ENCODE measurements at places on chromosomes 2 and 18.

DNA sequence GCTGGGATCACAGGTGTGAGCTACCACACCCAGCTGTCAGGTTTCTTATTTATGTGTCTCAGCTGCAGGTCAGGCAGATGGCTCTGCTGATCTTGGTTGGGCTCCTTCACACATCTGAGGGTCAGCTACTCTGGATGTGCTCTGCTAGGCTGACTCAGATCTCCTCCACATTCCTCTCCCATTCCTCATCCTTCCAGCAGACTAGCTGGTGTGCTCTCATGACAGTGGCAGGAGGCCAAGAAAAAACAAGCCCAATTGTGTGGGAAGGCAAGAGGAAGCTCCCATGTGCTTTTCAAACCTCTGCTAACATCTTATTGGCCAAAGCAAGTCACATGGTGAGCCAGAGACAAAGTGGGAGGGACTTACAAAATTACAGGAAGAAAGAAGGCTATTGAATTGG, 11.7 kb upstream of the MSH6 start:
- no peak for DNase-seq

- DNase-seq = no peak
Measured at GRCh38 chr2:123438675-123439074, 586.4 kb upstream of the CNTNAP5 start.

DNA sequence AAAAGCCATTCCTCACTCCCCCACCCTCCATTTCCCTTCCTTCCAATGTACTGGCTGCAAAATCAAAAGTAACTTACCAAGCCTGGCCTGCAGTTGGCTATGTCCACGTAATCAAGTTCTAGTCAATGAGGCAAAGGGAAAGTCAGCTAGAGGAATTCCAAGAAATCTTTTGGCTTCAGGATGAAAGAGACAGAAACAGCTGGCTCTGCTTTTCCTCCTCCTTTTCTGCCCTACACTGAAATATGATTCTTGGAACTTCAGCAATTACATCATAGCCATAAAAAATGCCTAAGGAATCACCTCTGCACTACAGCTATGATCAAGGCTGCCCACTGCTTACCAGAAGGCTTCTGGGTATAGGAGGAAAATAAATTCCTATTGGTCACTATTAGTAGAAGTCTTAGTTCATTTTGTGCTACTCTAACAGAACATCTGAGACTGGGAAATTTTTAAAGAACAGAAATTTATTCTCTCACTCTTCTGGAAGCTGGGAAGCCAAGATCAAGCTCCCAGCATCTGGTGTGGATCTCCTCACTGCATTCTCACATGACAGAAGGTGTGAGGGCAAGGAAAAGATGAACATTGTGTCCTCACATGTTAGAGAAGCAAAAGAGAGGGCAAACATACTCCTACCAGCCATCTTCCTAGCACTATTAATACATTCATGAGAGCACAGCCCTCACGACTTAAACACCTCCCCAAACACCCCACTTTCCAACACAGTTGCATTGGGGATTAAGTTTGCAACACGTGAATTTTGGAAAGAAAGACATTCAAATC, 219.9 kb downstream of the TMX3 start:
- no peak for DNase-seq

GRCh38 chr2:73142937-73143336, 30.2 kb upstream of the RAB11FIP5 start:
- DNase-seq = no peak

- no peak for DNase-seq
Measured at GRCh38 chr2:236180076-236180816, 12.1 kb upstream of the GBX2 start.

DNA sequence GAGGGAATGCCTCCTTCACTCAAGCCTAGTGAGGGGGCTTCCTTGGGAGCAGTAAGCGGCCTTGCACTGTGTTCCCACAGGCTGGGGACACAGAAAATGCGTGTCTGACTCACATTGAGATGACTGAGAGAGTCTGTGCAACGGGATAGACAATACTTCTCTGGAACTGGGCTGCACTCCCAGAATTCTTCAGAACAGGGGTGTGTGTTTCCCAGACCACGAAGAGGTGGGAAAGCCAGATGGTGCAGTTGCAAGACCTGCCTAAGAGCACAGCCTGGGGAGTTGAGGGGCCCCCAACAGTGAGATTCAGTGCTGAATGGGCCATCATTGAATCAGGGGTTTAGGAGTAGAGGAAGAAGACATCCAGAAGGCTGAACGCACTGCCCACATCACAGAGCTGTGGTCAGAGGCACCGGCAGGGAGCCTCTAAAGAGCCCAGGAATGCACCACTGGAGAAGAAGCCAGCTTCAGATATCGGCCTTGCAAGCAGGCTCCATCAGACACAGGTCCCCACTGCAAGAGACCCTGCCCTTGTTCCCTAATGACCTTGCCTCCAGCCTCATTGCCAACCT, 36.6 kb upstream of the MRPL19 start:
- no peak for DNase-seq

DNA sequence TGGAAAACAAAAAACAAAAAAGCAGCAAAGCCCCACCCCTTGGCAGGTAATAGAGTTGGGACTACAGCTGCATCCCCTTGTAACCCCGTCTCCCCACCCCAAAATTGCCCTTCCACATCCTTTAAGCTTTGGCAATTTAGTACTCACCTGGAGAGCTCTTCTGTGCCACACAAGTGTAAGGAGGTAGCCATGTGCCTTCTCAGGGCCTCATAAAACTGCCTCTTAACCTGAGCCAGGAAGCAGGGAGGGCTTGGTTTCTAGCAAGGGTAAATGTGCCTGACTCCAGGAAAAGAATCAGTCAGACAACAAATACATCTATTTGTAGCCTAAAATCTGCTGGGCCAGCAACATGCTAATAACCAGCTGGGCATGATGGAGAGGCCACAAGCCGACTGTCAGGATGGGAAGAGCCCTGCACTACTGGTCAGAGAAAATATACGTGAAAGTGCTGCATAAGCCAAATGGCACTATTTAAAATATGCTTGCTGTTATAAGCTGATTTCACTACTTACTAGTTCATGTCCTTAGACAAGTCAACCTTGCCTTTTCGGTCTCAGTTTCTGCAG, 46.3 kb downstream of the NOP58 start:
- DNase-seq = no peak

- DNase-seq = no peak
Measured at GRCh38 chr2:230205034-230205433, 14.8 kb downstream of the SP110 start.

Measured in HuH-7.5 (cell line).